CD8-positive, alpha-beta T cell (primary cell): ENCODE measurements at places on chromosomes 7 and 10. TPM values are rescaled to one million over a fixed set of nuclear protein-coding genes. Genes with fewer than 3 reads are reported as not detected.
A peak's percentile ranks its signal among the peaks of the same experiment; 100 is the strongest.

Gene CCDC3
- total RNA-seq = not detected

DNA sequence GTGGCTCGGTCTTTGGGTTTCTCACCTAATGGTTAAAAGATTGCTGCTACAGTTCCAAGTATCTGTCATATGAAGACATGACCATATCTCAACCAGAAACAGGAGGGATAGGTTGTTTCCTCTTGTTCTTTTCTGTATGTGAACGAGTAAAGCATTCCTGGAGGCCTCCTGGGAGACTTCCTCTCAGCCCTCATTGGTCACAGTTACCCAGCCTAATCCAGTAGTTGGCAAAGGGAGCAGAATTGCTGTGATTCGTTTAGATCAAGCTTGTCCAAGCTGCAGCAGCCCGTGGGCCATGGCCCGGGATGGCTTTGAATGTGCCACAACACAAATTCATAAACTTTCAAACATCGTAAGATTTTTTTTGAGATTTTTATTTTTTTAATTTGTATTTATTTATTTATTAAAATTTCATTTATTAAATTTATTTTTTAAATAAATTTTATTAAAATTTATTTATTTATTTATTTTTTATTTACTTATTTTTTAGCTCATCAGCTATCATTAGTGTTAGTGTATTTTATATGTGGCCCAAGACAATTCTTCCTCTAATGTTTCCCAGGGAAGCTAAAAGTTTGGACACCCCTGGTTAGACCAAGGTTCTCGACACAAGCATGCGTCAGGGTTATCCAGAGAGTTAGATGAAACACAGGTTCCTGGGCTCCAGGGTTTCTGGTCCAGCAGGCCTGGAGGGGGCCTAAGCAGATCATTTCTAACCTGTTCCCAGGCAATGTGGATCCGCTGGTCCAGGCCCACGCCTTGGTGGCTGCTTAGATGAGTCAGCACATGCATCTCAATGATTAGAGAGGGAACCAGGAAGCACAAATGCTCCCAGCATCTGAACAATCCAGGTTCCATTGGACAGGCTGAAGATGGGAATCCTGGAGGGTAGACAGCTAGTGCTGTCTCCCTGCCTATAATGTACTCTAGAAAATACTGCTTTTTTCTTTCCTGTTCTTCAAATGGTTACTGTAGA is 25.6 kb downstream of the CDC123 start:
- no peak for DNase-seq

- DNase-seq = no peak
These were observed 37.2 kb upstream of the PDLIM1 start for GRCh38 chr10:95328013-95328412.

Gene AKR1D1
- not detected for total RNA-seq

DNA sequence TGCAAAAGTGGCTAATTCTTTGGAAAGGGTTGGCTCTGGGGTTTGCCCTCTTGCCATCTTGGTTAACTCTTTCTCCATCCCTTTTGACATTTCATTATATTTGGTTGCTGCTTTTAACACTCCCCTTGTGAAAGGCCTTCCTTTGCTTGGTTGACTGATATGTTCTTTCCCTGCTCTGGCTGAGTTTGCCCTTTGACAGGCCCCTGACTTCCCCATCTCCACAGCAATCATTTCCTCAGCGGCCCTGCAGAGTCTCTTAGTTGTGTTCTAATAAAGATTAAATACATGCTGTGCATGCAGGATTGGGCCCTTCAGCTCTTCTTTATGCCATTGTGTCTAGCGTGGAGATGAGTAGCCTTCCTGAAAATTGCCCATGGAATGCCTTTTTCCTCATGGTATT is 84.5 kb upstream of the CSTF2T start:
- no peak for DNase-seq

DNA sequence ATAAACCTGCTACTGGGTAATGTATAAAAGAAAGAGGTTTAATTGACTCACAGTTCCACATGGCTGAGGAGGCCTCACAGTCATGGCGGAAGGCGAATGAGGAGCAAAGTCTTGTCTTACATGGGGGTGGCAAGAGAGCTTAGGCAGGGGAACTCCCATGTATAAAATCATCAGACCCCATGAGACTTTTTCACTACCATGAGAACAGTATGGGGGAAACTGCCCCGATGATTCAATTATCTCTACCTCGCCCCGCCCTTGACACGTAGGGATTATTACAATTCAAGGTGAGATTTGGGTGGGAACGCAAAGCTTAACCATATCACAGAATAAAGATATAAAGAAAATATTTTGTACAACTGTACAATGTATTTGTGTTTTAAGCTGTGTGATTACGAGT is 39.4 kb upstream of the PLCE1 start:
- no peak for DNase-seq

Gene GIMAP2
- total RNA-seq = 58.4 TPM

- DNase-seq = no peak
These were observed 7.8 kb upstream of the BHLHA15 start for GRCh38 chr7:98203261-98203963.

Gene DRGX
- total RNA-seq = not detected

DNA sequence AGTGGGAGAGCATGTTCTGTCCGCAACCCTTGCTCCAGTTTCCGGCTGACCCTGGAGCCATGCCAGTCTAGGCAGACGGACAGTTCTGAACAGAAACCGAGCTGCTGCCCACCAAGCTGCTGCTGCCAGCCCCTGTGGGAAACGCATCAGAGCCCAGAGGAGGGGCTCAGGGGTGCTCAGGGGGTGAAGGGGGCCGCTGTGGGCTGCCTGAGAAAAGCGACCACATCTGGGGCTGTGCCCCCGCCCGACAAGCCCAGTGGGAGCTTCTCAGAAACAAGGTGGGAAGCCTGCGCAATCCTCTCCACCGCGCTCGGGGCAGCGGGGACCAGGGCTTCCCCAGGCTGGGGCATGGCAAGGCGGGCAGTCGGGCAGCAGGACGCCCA is 38.8 kb upstream of the CFAP46 start:
- no peak for DNase-seq

Gene ATP6V1F
- total RNA-seq = 59.3 TPM

DNA sequence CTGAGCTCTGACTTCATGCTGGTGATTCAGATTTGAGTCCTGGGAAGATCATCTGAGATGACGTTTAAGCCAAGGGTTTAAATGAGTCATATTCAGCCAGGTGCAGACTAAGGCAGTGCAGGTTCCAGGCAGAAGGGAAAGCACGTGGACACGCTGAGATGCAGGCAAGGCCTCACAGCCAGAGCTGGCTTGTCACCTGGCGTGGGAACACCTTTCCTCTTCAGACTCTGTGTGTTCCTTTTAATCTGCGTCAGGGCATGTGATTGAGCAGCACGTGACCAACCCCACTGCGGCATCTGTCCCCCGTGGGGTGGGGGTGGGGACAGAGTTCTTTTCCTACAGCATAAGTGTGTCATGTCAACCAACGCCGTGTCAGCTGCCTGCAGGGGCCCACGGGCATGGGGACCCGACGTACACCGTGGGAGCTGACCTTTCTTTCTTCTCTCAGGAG is 10.7 kb upstream of the IDI2 start:
- peak; percentile 13 for DNase-seq

Gene FKBP9
- not detected for total RNA-seq

GRCh38 chr7:4040109-4040928 is 641.8 kb upstream of the FOXK1 start:
- DNase-seq = no peak

DNA sequence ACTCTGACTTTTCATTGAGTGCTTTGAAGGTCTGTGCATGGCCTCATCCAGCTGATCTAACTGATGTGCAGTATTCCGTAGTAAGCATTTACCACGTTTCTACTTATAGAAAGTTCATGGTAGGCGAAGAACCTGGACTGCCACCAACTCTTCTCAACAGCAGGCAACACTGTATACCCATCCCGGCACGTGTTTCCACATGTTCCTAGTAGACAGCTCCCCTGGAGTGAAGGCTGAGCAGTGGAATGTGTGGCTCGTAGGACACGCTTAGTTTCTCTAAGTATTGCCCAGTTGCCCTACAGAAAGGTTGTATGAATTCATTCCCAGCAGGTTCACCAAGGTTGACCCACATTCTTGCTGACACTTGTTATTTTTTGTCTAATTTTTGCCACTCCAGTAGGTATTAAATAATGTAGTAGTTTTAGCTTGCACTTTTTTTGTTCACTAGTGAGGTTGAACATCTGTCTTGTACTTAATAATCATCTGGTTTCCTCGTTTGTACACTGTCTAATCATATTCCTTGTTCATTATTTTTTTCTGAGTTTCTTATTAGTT is 15.2 kb downstream of the PROSER2 start:
- DNase-seq = no peak

- DNase-seq = no peak
These were observed 10.7 kb downstream of the FBXL13 start for GRCh38 chr7:103063895-103064294.

Gene GRM8
- total RNA-seq = not detected
